Activated T-helper 1 cell treated with anti-CD3 and anti-CD28 coated beads, Interleukin-2, amount 50 U/mL, for 16 hours (primary cell): ENCODE measurements at places on chromosomes 7 and 10.

DNA sequence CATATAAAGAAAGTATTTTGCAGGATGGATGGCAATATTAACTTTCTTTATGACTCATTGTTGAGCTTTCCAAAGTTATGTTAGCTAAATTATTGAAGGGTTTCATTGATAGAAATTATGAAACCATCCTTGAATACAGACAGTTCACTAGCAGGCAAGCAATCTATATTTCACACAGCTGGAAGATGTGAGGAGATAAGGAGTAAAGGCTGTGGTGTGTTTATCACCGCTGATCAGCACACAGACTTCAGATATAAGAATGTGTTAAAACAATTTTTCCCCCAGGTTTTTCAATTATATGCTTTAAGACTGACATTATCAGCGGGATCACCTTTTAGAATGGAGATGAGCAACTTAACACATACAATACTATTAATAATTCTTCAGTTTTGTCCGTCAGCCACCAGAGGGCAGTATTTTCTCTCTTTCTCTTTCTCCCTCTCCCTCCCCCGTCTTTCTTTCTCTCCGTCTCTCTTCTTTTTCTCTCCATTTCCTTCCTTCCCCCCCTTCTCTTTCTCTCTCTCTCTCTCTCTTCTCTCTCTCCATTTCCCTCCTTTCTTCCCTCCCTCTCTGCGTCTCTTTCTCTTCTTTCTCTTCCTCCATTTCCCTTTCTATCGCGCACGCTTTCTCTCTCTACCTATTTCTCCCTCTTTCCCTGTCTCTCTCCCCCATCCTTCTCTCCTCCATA is 62.9 kb upstream of the FAM171A1 start:
- DNase-seq: no peak

DNA sequence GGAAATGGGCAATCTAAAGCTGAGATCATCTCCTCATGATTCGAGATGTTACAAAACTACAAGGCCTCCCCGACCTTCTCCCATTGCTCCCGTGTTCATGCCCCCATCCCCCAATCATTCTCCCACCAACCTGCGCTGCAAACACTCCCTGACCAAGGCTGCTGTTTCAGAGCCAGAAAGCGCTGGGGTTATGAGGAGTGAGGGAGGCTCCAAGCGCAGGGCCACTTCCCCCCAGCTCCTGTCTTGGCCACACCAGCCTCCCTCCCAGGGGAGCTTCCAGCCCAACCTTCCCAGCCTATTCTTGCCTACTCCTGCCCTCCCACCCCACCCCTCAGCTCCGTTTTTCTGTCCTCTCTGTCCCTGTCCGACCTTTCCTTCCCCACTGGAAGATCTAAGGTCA is 14.7 kb upstream of the NODAL start:
- no peak for DNase-seq

- DNase-seq: no peak
These were observed 214.3 kb downstream of the FANK1 start for GRCh38 chr10:126110489-126111180.

DNA sequence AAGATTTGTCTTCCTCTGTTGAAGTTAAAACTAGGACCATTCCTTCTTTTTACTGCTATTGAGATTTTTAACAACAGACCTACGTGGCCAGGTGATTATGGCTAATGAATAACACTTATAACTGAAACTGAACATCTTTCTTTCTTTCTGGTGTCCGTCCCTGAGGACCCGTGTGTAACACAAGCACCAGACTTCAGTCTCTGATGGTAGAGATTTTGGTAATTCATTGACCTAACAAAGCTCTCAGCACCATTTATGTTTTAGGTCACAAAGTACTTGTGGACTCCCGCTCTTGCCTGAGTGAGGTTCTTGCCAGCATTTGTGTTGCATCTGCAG is 40.4 kb upstream of the TMEM229A start:
- no peak for DNase-seq

- no peak for DNase-seq
These were observed 96.0 kb downstream of the GATA3 start for GRCh38 chr10:8150401-8150905.

- DNase-seq: no peak
These were observed 901.2 kb downstream of the KCNMA1 start for GRCh38 chr10:76736392-76736791.

DNA sequence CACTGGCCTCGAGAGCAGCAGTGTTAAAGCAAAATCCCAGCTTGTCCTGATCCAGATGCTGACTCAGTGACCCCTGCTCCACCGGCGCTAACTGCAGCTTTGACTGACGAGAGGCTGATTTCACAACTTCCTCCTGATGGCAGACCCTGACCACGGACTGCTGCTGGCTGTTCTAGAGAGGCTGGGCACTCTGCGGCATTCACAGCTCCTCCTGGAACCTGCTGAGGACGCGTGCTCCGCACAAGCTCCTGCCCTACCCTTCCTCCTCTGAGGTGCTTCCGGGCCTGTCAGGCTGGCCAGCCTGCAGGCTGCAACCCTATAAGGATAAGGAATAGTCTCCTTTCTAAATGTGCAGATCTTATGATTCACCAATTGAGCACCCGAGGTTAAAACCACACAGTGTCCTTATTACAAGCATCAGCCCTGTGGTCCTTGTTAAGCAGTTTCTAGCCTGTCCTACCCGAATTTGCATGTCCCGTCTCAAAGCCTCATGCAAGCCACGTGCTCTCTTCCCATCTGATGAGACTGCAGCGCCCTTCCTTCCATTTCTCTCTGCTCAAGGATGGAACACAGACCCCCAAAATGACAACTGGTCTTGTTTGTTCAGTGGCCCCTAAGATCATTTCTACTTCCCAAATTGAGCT is 35.5 kb upstream of the NCAPG2 start:
- DNase-seq: no peak

- DNase-seq: no peak
These were observed 69.4 kb downstream of the EBF3 start for GRCh38 chr10:129894698-129895097.

DNA sequence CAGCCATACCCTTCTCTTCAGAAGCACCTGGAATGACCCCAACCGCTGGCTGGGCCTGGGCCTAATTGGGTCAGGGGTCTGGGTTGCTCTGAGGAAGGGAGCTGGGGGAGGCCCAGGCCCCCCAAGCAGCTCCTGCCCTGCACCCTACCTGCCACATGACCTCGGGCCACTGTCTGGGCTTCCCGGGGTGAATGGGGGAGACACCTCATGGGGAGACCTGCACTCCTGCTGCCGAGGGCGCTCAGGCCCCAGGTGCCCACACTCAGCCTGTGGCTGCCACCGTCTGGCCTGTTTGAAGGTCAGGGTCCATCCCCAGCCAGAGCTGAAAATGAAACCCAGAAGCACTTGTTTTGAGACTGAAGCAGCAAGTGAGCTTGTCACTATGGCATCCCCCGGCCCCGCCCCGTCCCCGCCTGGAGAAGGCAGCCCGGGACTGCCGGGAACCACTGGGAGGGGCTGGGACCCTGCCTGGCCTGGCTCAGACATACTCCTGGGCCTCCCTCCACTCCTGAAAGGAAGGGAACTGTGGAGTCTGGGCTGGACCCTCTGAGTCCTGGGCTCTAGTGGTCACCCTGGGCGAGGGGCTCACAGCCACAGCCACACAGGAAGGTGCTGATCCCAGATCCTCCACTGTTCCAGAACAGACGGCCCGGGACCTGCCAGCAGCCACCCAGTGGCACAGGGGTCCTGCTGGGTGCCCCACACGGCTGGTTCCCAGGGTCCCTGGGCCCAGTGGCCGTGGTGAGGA is 7.4 kb upstream of the MICALL2 start:
- no peak for DNase-seq

- DNase-seq: peak; percentile 58
These were observed 47.1 kb upstream of the UCN3 start for GRCh38 chr10:5317547-5318107.

GRCh38 chr10:8588135-8588534 is 533.6 kb downstream of the GATA3 start:
- DNase-seq: no peak
